Left renal cortex interstitium (tissue), 4 donors: ENCODE measurements at places on chromosomes 2 and 18. TPM values are rescaled to one million over a fixed set of nuclear protein-coding genes. Genes with fewer than 3 reads are reported as not detected.

GRCh38 chr2:135786823-135787222 is 45.2 kb downstream of the UBXN4 start:
- no peak for DNase-seq

DNA sequence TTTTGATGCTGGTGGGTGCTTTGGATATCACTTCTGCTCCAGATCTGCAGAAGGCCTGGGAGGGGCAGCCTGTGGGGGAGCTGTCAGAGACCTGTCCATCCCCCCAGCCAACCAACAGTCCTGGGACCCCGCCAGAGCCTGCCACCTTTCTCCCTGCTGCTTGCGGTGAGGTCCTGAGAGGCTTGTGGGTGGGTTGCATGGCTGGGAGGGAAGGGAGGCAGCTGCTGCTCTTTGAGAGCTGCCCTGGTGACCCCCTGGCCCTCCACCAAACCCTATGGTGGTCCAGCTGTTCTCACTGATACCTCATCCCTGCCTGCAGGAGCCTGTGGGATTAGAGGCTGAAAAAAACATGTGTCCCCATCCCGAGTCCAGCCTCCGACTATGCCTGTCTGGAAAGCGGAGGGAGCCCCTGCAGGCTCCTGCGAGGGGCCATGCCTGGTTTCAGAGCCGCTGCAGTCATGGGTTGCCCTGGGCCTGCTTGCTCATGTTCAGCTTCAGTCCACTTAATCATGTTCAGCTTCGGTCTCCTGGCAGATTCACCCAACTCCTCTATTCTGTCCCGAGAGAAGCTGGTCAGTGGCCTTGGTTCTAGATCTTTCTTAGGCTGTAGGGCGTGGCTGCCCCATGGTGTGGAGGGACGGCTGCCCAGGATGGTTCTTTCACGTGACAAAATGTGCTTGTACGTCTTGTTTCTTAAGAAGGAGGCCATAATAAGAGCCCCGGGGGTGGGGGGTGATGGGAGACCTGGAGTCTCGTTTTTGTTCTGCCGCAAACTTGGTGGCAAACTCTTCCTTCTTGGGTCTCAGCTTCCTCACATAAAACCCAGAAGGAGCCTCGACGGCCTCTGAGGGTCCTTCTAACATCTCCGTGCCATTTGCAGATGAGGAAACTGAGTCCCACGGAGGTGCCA is 98.5 kb downstream of the CTIF start:
- no peak for DNase-seq

DNA sequence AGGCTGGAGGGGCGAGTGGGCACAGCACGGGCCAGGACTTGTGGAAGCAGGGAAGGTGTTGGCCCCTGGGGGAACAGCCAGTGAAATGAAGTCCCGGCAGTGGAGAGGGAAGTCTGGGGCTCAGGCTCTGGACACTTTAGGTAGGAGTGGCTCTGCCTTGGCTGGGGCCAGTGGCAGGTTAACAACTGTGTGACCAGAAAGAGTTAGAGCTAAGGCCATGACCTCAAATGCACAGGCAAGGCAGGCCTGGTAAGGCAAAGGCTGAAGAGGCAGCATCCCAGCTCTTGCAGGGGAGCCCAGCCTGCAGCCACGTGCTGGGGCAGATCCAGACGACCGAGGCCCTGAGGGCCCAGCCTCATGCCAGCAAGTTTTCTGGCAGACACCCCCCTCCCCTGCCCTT is 21.5 kb downstream of the PCARE start:
- DNase-seq = no peak

DNA sequence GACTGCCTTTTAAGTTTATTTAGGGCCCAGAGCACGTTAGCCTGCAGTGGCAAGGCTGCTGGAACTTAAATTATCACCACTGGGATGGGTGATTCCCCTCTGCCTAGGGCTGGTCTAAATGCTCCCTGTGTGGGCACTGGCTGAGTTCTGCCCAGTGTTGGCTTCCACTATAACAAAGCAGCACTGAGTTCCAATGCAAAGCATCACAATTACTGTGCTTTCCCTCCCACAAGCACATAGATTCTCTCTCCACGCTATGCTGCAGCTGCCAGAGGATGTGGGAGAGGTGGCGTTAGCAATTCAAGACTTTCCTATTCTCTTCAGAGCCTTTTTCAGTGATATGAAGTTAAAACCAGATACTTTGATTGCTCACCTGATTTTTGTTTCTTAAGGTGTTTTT is 328.9 kb upstream of the DDX18 start:
- no peak for DNase-seq

DNA sequence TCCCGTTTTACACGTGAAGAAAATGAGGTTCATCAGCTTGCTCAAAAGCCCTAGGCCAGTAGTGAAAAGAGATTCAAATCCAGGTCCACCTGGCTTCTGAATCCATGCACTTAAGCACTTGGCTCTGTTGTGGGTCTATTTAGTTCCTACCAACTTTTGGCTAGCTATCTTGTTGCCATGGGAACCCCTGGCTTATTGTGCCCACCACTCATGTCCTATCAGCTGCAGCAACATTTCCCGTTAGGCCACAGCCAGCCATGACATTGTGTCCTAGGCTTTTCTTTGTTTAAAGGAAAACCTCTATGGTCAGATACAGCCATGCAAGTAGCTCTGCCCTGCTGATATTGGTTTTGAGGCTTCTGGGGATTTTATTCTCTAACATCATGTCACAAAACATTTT is 49.8 kb downstream of the PLEK start:
- DNase-seq = no peak

DNA sequence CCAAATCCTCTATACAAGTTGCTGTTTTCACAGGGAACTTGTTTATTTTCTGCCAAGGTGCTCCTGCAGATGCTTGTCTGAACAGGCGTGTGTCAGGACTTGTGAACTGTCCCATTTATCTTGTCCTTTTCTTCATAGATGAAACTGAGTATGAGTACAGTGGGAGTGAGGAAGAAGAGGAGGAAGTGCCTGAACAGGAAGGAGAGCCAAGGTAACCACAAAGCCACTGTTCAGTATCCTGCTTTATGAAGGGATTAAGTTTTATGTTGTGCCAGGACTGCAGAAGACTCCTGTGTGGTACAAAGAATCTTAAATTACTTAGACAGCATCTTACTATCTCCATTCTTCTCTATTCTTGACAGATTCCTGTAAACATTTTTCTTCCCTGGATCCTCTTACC is 145.0 kb downstream of the MAP4K4 start:
- DNase-seq = no peak

DNA sequence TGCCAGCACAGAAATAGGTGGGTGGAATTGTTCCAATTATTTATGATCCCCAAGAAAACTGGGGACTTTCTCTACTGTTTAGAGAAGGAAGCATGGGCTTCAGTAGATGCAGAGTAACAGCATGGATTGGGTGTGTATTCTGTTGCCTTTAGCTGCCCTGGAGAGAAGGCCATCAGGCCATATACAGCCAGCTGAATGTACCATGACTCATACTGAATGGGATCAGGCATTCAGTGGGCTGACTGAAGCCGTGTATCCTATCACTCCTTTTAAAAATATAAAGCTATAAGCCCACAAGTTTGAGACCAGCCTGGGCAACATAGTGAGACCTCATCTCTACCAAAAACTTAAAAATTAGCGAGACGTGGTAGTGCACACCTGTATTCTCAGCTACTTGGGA is 16.7 kb upstream of the PLEKHM3 start:
- no peak for DNase-seq

GRCh38 chr2:207215308-207215707 is 49.6 kb upstream of the KLF7 start:
- no peak for DNase-seq

DNA sequence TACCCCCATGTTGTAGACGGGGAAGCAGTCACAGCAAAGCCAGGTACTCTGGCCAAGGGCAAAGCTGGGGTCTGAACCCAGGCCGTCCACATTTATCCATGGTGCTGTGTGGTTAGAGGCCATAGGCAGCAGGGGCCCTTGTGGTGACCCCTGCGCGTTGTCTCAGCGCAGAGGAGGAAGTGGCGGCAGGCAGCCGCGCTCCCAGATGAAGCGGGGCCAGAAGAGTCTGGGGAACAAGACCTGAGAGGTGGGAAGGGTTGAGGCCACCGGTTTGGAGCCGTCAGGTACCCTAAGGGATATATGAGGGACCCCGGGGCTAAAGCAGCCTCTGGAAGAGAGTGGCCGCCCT is 770 bp downstream of the ZNF396 start:
- no peak for DNase-seq

GRCh38 chr18:58196164-58196563 is 152.1 kb downstream of the NEDD4L start:
- no peak for DNase-seq

- no peak for DNase-seq
Observed at GRCh38 chr2:231602859-231603467, 10.3 kb downstream of the TEX44 start.

- DNase-seq = no peak
Observed at GRCh38 chr18:24078391-24078790, 60.5 kb upstream of the CABYR start.

DNA sequence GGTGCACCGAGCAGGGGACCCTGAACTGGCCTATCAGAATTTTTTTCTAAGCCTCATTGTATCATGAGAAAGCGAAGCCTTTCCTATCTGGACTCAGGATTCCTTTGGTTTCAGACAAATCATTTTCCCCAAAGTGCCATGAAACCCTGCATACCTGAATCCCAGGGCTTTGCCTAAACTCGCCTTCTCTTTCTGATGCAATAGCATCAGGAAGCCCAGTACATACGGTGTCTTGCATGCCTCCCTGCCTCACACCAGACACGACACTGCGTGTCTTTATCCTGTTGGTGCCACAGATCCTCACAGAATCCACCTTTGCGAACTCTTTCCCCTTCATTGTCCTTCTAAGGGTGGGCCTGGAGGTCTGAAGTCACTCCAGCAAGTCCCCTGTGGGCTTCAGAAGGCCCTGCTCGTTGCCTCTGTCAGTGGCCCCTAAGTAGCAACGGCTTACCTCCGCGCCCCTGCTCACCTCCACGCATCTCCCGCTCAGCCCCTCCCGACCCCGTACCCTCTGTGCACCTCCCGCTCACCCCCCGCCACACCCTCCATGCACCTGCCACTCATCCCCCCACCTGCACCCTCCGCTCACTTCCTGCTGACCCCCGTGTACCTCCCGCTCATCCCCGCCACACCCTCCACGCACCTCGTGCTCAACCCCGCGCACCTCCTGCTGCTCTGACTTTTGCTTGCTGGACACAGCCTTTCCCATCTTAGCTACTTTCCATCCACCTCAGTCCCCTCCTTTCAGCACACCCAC is 83.4 kb downstream of the TPGS2 start:
- DNase-seq = no peak

- no peak for DNase-seq
Observed at GRCh38 chr18:3380384-3380961, 69.5 kb upstream of the TGIF1 start.

DNA sequence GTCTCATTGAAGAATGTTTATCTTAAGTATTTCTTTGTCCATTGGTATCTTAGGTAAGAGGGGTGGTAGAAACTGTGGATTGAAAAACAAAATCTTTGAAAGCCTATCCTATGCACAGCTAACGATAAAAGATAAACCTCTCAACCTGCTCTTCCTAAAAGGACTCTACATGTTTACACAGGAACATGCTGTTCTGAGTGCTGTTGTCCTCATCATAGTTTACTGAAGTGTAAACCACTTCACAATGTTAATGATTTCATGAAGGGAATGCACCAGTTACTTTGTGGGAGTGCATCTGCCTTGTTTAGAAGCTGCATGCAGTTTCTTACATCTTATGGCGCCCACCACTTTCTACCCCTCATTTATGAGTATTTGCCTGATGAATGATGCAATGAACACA is 1.2 kb downstream of the ACMSD start:
- DNase-seq = no peak

DNA sequence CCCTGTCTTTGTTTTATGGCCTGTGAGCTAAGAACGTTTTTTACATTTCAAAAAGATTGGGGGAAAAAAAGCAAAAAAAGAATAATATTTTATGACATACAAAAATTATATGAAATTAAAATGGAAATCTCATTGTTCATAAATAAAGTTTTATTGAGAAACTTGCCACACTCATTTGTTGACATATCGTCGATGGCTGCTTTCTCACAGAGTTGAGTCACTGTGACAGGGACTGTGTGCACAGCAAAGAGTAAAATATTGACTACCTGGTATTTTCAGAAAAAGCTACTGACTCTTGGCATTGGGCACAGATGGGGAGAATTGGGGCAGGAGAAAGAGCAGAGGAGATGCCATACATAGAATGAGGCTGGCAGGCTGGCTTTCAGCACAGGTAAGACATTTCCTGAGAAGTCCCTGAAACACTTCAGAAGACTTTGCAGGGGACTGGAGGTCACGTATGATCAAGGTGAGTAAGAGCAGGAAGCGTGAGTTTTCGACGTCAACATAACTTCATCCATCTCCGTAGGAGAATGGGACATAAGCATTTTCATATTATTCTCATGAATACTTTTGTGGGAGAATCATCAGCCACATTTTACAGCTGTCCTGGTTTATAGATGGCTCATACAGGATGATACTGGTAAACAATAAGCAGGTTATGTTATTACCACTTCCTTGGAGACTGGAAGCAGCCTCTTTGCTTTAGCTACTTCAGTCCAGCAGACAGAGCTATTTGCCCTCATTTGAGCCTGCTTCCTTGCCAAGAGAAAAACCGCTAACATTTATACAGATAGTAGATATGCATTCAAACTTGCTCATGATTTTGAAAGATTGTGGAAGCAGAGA is 32.5 kb upstream of the PUM2 start:
- DNase-seq = no peak

GRCh38 chr2:109339519-109339966 is 210.5 kb downstream of the SH3RF3 start:
- no peak for DNase-seq

DNA sequence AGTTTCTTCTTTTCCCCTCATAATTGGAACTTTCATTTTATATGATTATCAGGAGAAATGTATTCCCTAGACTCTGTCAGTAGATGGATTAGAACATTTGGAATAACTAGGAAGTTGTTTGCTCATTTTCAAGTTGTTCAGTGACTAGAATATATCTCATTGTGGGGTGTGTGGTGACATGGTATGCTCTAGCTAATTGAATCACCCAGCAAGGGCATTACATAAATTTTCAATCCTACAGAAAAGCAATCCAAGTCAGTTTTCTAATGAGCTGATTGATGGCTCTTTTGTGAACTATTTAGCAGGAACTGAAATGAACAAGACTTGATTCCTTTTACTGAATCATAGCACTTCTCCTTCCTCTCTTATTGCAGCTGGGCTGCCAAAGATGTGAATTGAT is 461.4 kb downstream of the TGIF1 start:
- no peak for DNase-seq

- no peak for DNase-seq
Observed at GRCh38 chr2:65583061-65583460, 150.7 kb upstream of the SPRED2 start.

- no peak for DNase-seq
Observed at GRCh38 chr2:105746177-105747080, 1.7 kb downstream of the NCK2 start.

- no peak for DNase-seq
Observed at GRCh38 chr2:78541451-78542267, 483.8 kb upstream of the REG3G start.

C1QL2 gene
- polyA plus RNA-seq = not detected

FN1 gene
- 596 TPM for polyA plus RNA-seq

UGT1A7 gene
- polyA plus RNA-seq = not detected

SGPP2 gene
- polyA plus RNA-seq = 17.1 TPM

NDC80 gene
- polyA plus RNA-seq = 25.5 TPM

DNER gene
- polyA plus RNA-seq = 66.3 TPM

ANTXR1 gene
- 73.7 TPM for polyA plus RNA-seq

MEP1B gene
- polyA plus RNA-seq = not detected

MYO7B gene
- 20.3 TPM for polyA plus RNA-seq

CPLX4 gene
- polyA plus RNA-seq = 0.19 TPM

DSC2 gene
- 45.7 TPM for polyA plus RNA-seq

KIF5C gene
- 4.0 TPM for polyA plus RNA-seq

GREB1L gene
- polyA plus RNA-seq = 3.4 TPM

SLC38A11 gene
- 4.5 TPM for polyA plus RNA-seq

RIF1 gene
- 38.5 TPM for polyA plus RNA-seq
